ENCODE measurements at places on chromosomes 6 and 20. TPM values are rescaled to one million over a fixed set of nuclear protein-coding genes. Genes with fewer than 3 reads are reported as not detected.

Gene PPP1R14C
- total RNA-seq = not detected

Gene SPTLC3
- 1.6 TPM for total RNA-seq

Gene FAM162B
- total RNA-seq = 0.79 TPM

Gene TRIM15
- total RNA-seq = not detected

Gene AHCY
- 350 TPM for total RNA-seq

Gene FABP7
- 2.7 TPM for total RNA-seq

Gene THBD
- total RNA-seq = 2.2 TPM

Gene CARMIL1
- 20.5 TPM for total RNA-seq

Gene SDCBP2
- total RNA-seq = 3.5 TPM

Gene SPATA25
- 4.4 TPM for total RNA-seq

Gene FAM209B
- not detected for total RNA-seq

GRCh38 chr6:88443554-88443953, 277.4 kb upstream of the CNR1 start:
- H3K27me3 ChIP-seq = no peaks in the 10 kb centered on the region
- DNase-seq = no peak
- no peak overlapping the region for H3K4me3 ChIP-seq

GRCh38 chr20:23659989-23660837, 22.5 kb upstream of the CST3 start:
- no peaks in the 10 kb centered on the region for H3K36me3 ChIP-seq
- H3K4me1 ChIP-seq = peaks cover 18% of the 10 kb centered on the region
- DNase-seq = peak; percentile 33
- no peak overlapping the region for H3K27ac ChIP-seq

GRCh38 chr20:46130534-46130933, 12.4 kb downstream of the CD40 start:
- H3K4me1 ChIP-seq = no peaks in the 10 kb centered on the region
- H3K36me3 ChIP-seq = no peaks in the 10 kb centered on the region
- peaks cover 39% of the 10 kb centered on the region for H3K27me3 ChIP-seq
- H3K27ac ChIP-seq = no peak overlapping the region
- no peak overlapping the region for H3K4me3 ChIP-seq

- no peaks in the 10 kb centered on the region for H3K4me1 ChIP-seq
- H3K36me3 ChIP-seq = no peaks in the 10 kb centered on the region
- no peak overlapping the region for H3K4me3 ChIP-seq
Observed at GRCh38 chr6:56040223-56040622, 164.8 kb upstream of the BMP5 start.

GRCh38 chr20:58184984-58185383, 43.5 kb downstream of the ANKRD60 start:
- no peak for DNase-seq
- H3K4me1 ChIP-seq = no peaks in the 10 kb centered on the region
- peaks cover 15% of the 10 kb centered on the region for H3K27me3 ChIP-seq

- H3K27ac ChIP-seq = no peak overlapping the region
- no peak overlapping the region for H3K4me3 ChIP-seq
- no peaks in the 10 kb centered on the region for H3K4me1 ChIP-seq
- H3K36me3 ChIP-seq = no peaks in the 10 kb centered on the region
Observed at GRCh38 chr20:46715292-46715756, 5.9 kb downstream of the SLC2A10 start.

DNA sequence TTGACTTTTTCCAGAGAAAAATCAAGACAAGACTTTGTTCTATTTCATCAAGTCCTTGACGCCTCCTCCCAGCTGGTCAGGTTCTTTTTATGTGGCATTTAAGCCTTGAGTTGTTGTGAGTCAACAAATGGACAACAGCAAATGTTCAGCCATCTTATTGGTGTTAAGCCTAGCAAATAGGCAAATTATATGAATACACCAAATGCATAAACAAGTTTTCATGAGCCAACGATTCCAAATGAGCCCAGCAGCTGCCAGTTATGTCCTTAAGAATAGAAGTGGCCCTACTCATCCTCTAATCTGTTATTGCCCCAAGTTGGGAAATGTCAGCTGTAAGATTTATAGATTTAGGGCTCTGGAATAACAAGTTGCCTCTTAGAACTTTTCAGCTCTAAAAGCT, 312.0 kb downstream of the SOX4 start:
- no peak for DNase-seq
- H3K27ac ChIP-seq = no peak overlapping the region
- H3K27me3 ChIP-seq = no peaks in the 10 kb centered on the region
- H3K4me3 ChIP-seq = no peak overlapping the region

GRCh38 chr6:17879184-17879583, 108.3 kb downstream of the KIF13A start:
- no peak for DNase-seq
- no peaks in the 10 kb centered on the region for H3K4me1 ChIP-seq
- H3K27me3 ChIP-seq = no peaks in the 10 kb centered on the region

DNA sequence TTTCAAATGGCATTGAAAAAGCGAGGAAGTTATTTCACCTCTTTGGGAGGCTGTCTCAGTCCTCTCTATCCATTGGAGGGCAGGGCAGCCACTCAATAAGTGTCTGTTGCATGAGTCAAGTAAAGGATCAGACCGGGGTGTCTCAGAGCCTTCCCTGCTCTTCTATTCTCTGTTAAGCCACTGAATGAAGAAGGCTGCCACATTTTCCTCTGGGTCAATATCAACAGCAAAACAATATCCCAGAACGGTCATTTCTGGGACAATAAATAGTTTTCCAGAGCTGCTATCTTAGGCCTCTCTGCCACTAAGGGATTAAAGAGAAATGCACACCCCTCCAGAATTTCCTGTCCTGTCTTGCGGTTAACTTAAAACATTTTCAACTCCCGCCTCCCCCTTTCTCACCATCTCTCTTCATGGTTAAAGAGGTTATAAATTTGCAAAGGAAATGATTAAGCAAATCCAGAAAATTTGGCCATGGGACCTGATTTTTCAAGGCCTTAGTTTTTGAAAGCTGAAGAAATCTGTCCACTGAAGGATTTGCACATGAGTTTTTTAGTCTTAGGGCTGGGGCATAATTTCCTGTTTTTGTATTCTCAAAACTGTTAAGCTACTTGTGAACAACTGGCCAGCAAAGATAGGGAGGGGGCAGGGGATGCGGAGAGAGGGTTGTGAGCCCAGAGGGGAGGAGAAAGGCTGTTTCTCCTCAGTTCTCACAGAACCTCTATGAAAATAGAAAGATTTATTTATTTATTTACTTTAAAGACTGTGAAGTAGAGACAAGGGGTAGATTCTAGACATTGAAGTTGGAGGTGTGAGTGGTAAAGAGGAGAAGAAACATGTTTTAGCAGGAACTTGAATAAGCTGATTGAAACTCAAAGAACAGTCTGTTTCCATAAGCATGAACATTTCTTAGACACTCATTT, 135.7 kb downstream of the BCAS1 start:
- H3K27ac ChIP-seq = peak overlapping the region; percentile 4
- no peak overlapping the region for H3K4me3 ChIP-seq
- peak; percentile 77 for DNase-seq
- no peaks in the 10 kb centered on the region for H3K36me3 ChIP-seq
- no peaks in the 10 kb centered on the region for H3K27me3 ChIP-seq
- peaks cover 14% of the 10 kb centered on the region for H3K4me1 ChIP-seq

- no peak overlapping the region for H3K4me3 ChIP-seq
- no peak for DNase-seq
- H3K27ac ChIP-seq = no peak overlapping the region
- no peaks in the 10 kb centered on the region for H3K36me3 ChIP-seq
- no peaks in the 10 kb centered on the region for H3K27me3 ChIP-seq
Observed at GRCh38 chr20:50242863-50243609, 52.4 kb downstream of the CEBPB start.

- no peaks in the 10 kb centered on the region for H3K36me3 ChIP-seq
- H3K27ac ChIP-seq = no peak overlapping the region
- no peak for DNase-seq
- peak overlapping the region; percentile 77 for H3K4me3 ChIP-seq
Observed at GRCh38 chr6:71287926-71288227, 734 bp upstream of the OGFRL1 start.

- H3K27ac ChIP-seq = no peak overlapping the region
- peak; percentile 31 for DNase-seq
- H3K27me3 ChIP-seq = no peaks in the 10 kb centered on the region
- no peaks in the 10 kb centered on the region for H3K4me1 ChIP-seq
Observed at GRCh38 chr20:50345712-50346373, 155.2 kb downstream of the CEBPB start.

DNA sequence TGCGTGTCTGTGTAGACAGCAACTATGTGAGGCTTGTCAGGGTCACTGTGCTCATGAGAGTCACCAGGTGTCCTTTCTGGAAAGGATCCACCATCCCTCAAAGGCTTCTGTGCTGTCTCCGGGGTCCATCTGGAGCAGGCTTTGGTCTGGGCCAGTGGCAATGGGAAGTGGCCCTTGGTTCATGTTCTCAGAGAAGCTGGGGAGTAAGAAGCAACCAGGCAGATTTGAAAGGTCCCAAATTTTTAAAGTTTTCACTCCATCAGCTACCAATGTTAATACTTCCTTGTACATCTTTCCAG, 68.2 kb downstream of the GCNT2 start:
- H3K27ac ChIP-seq = no peak overlapping the region
- H3K4me3 ChIP-seq = peak overlapping the region; percentile 87
- no peak for DNase-seq
- H3K27me3 ChIP-seq = no peaks in the 10 kb centered on the region
- H3K4me1 ChIP-seq = peaks cover 10% of the 10 kb centered on the region

GRCh38 chr20:32558526-32558925, 26.6 kb downstream of the NOL4L start:
- peaks cover 5% of the 10 kb centered on the region for H3K4me1 ChIP-seq
- no peaks in the 10 kb centered on the region for H3K27me3 ChIP-seq
- DNase-seq = no peak
- peak overlapping the region; percentile 66 for H3K27ac ChIP-seq
- H3K4me3 ChIP-seq = no peak overlapping the region

DNA sequence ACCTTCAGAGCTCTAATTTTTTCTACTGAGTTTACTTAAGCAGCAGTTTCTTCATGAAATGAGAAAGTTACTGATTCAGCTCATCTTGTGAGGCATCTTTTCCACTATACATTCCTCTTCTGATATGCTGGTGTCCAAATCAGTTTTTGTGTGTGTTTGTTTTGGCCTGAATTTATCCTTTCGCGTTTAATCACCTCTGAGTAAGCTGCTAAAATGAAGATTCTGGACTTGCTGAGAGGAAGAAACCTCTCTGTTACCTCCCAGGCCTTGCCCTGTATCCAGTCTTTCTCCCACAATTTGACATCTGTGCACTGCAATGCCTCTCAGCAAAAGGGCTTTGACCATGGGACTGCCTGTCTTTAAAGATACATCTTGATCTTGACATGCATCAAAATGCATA, 536.2 kb upstream of the NRSN1 start:
- H3K27ac ChIP-seq = no peak overlapping the region
- H3K4me1 ChIP-seq = no peaks in the 10 kb centered on the region
- DNase-seq = no peak
- no peaks in the 10 kb centered on the region for H3K36me3 ChIP-seq

DNA sequence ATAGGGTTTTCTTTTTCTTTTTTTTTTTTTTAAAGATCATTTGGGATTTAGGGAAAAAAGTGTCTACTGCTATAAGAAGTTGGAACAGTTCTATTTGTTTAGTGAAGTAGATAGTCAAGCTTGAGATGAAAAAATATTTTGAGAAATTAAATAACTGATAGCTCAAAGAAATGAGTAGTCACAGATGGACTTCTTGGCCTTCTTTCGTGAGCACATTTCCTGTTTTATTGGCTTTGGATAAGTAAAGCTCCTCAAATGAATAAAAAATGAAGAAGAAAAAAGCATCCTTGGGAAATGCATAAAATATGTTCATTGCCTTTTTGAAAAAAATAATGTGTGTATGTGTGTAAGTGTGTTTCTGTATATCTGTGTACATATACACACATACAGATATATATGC, 515.9 kb downstream of the GRIK2 start:
- no peaks in the 10 kb centered on the region for H3K36me3 ChIP-seq
- H3K27ac ChIP-seq = no peak overlapping the region
- no peaks in the 10 kb centered on the region for H3K27me3 ChIP-seq
- no peaks in the 10 kb centered on the region for H3K4me1 ChIP-seq
- H3K4me3 ChIP-seq = no peak overlapping the region

- peak; percentile 83 for DNase-seq
- H3K4me1 ChIP-seq = no peaks in the 10 kb centered on the region
- no peak overlapping the region for H3K4me3 ChIP-seq
Observed at GRCh38 chr6:162442687-162443086, 284.9 kb downstream of the PRKN start.

DNA sequence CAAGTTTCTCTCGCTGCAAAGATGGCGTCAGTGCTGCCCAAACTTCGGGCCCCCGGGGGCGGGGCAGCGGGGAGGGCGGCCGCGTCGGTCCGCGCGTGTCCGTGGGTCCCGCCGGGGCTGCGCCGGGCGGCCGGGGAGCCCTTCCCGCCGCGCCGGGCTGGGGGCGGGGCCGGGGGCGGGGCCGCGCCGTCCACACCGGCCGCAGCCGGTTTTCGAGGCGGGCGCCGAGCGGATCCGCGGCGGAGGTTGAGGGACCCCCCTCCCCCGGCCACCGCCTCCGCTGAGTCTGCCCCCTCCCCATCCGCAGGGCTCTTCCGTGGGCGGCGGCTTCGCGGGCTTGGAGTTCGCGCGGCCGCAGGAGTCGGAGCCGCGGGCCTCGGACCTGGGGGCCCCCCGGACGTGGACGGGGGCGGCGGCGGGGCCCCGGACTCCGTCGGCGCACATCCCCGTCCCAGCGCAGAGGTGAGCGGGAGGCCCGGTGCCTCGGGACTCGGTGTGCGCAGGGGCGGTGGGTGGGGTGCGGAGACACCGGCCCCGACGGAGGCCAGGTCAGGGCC, 572 bp downstream of the SLC2A4RG start:
- no peaks in the 10 kb centered on the region for H3K27me3 ChIP-seq
- DNase-seq = no peak
- peak overlapping the region; percentile 86 for H3K4me3 ChIP-seq

DNA sequence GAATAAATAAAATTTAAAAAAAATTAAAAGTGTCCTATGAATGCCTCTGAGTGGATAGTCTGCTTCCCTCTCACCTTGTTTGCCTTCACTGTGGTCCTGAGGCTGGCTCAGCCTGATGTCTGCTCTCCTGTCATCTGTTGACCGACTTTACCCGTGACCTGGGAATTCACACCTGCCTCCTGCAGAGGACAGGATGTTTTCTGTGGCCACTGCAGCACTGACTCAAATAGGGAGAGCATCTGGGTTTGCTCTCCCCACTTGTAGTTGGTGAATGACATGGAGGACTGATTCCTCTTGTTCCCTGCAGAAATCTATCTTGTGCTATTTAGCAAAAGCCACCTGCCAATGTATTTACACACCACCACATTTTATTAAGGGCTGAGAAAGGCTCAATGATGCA, 52.4 kb upstream of the ERVFRD-1 start:
- H3K27ac ChIP-seq = no peak overlapping the region
- no peak overlapping the region for H3K4me3 ChIP-seq
- H3K36me3 ChIP-seq = no peaks in the 10 kb centered on the region

DNA sequence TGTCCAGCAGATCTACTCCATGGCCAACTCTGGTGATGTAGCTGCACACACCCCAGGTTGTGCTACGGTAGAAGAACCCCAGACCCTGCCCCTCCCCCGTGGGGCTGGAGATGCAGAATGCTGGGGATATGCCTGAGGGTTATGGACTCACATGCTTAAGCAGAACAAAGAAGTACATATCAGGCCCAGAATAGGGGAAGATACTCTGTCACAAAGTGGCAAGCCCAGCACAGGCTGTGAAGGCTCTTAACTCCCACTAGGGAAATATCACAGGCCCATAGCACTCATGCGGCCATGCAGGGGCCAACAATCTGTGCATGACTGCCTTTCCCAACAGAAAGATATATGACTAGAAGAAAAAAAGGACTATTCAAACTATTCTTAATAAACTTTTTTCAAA, 234.9 kb downstream of the KCNQ5 start:
- no peak overlapping the region for H3K27ac ChIP-seq
- H3K4me1 ChIP-seq = no peaks in the 10 kb centered on the region
- DNase-seq = no peak
